ENCODE measurements at places on chromosomes 5 and 9.

- H3K4me3 ChIP-seq, result no peak overlapping the region
- H3K27ac ChIP-seq, result no peak overlapping the region
- DNase-seq, result no peak
- H3K27me3 ChIP-seq, result no peaks in the 10 kb centered on the region
- no peaks in the 10 kb centered on the region for H3K36me3 ChIP-seq
These were observed 237.4 kb upstream of the DMAC1 start for GRCh38 chr9:8036914-8037524.

DNA sequence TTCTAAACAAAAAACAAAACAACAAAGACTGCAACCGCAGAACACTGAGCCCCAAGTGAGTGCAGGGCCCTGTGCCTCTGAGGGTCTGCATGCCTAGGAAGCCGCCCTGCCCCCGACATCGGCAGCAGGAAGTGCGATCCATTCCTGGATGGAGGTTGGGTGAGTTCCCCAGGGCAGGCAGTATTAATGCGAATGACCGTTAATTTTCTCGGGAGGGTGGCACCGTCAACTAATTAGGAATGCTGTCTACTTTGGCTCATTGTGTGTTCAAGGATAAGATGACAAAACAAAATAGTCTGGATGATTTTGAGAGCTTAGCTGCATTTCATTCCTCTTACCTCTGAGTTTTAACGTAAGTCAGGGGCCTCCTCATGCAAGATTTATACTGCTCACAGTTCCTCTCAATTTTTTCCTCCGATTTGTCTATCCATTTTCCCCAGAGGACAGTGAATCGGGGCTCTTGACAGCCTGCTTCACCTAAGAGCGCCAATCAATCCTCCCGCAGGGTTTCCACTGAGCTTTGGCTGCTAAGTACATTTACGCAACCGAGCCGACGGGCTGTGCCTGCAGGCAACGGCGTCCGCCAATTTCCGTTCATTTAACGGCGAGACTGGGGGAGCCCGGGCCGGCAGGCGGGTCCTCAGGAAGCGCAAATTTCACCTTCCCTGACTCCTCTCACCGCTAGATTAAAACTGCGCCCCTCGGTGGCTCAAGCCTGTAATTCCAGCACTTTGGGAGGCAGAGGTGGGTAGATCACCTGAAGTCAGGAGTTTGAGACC lies 2.9 kb upstream of the NXNL2 start:
- H3K27ac ChIP-seq, result no peak overlapping the region
- no peaks in the 10 kb centered on the region for H3K36me3 ChIP-seq
- peak; percentile 31 for DNase-seq
- H3K27me3 ChIP-seq, result peaks cover 26% of the 10 kb centered on the region

GRCh38 chr9:98953581-98954243 lies 10.0 kb downstream of the COL15A1 start:
- no peak overlapping the region for H3K27ac ChIP-seq
- no peaks in the 10 kb centered on the region for H3K27me3 ChIP-seq
- H3K4me3 ChIP-seq, result no peak overlapping the region
- no peak for DNase-seq
- no peaks in the 10 kb centered on the region for H3K36me3 ChIP-seq
- H3K4me1 ChIP-seq, result no peaks in the 10 kb centered on the region

DNA sequence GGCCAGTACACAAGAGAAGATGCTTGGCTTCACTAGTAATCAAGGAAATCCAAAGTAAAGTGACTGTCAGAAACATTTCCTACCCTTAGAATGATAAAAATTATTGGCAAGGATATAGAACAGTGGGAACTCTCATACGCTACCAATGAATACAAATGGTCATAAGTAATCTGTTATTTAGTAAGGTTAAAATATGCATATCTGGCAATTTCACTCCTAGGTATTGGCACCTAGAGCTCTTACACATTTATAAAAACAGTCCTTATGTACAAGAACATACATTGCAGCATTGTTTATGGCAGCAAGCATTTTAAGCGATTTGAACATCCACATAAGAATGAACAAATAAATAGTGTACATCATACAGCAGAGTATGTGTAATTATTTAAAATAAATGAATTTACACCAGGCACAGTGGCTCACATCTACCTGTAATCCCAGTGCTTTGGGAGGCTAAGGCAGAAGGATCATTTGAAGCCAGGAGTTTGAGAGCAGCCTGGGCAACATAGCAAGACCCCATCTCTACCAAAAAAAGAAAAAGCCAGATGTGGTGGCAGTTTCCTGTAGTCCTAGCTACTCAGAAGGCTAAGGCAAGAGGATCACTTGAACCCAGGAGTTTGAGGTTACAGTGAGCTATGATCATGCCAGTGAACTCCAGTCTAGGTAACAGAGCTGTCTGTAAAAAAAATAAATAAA lies 93.3 kb downstream of the NIPBL start:
- no peaks in the 10 kb centered on the region for H3K27me3 ChIP-seq
- peaks cover 19% of the 10 kb centered on the region for H3K36me3 ChIP-seq
- H3K27ac ChIP-seq, result no peak overlapping the region

DNA sequence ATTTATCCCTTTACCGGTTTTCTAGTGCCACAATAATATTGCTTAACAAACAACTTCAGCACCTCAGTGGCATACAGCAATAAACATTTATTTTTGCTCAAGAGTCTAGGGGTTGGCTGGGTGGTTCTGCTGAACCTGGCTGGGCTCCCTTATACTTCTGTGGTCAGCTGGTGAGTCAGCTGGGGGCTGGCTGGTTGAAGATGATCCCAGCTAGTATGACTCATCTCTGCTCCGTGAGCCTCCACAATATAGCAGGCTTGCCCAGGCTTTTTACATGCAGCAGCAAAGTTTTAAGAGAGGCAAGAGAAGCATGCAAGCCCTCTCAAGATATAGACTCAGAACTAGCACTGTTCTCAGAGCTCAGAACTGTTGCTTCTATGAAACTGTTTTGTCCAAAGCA lies 523.5 kb upstream of the CLINT1 start:
- peaks cover 6% of the 10 kb centered on the region for H3K4me1 ChIP-seq
- H3K27me3 ChIP-seq, result no peaks in the 10 kb centered on the region
- no peaks in the 10 kb centered on the region for H3K36me3 ChIP-seq
- DNase-seq, result peak; percentile 34
- H3K4me3 ChIP-seq, result no peak overlapping the region

DNA sequence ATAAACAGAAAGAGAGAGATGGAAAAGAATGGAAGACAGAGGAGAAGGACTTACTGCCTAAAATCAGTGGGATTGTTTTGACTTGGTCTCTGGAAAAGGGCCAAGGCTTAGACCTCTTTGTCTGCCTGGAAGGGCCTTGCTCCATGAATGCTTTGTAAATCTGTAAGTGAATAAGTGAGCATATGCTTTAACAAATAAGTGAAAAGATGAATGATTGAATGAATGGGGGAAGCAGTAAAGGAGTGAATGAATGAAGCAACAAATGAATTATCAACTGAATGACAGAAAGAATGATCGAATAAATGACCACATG lies 5.5 kb downstream of the KCNIP1 start:
- H3K4me1 ChIP-seq, result no peaks in the 10 kb centered on the region
- no peak for DNase-seq
- peaks cover 25% of the 10 kb centered on the region for H3K27me3 ChIP-seq
- no peak overlapping the region for H3K27ac ChIP-seq
- H3K36me3 ChIP-seq, result no peaks in the 10 kb centered on the region

GRCh38 chr5:131664929-131665328 lies 29.9 kb upstream of the RAPGEF6 start:
- H3K27ac ChIP-seq, result no peak overlapping the region
- no peak overlapping the region for H3K4me3 ChIP-seq
- DNase-seq, result no peak
- peaks cover 79% of the 10 kb centered on the region for H3K36me3 ChIP-seq

DNA sequence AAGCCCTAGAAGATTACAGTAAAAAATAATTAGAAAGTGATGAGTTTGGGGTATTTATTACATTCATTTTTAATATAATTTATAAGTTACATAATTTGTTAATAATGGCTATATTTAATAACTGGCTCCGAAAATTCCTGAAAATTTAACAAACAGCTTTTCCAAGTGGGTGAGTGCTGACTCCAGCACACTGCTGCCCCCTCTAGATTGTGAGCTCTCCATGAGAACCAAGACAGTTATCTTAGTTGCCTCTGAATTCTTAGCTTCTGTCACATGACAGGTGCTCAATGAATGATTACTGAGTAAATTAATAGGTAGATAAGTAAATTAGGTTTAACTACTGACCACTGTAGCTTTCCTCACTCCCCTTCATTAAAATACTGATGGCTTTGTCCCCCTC lies 7.8 kb downstream of the KLHL3 start:
- no peaks in the 10 kb centered on the region for H3K36me3 ChIP-seq
- DNase-seq, result no peak
- H3K4me3 ChIP-seq, result no peak overlapping the region
- H3K27ac ChIP-seq, result no peak overlapping the region
- H3K27me3 ChIP-seq, result no peaks in the 10 kb centered on the region
- H3K4me1 ChIP-seq, result peaks cover 3% of the 10 kb centered on the region

- H3K27me3 ChIP-seq, result peaks cover 3% of the 10 kb centered on the region
- H3K4me3 ChIP-seq, result no peak within 1 kb of the TSS
- no peaks in the 10 kb centered on the region for H3K4me1 ChIP-seq
These were observed at the start of gene C7 for GRCh38 chr5:40909264-40909663. TSS of gene C7 (plus strand) at chr5:40909497. CDS start at chr5:40909611, 114 bp downstream.

GRCh38 chr5:126054577-126055347 lies 368.4 kb upstream of the GRAMD2B start:
- H3K4me1 ChIP-seq, result no peaks in the 10 kb centered on the region
- H3K27ac ChIP-seq, result no peak overlapping the region

DNA sequence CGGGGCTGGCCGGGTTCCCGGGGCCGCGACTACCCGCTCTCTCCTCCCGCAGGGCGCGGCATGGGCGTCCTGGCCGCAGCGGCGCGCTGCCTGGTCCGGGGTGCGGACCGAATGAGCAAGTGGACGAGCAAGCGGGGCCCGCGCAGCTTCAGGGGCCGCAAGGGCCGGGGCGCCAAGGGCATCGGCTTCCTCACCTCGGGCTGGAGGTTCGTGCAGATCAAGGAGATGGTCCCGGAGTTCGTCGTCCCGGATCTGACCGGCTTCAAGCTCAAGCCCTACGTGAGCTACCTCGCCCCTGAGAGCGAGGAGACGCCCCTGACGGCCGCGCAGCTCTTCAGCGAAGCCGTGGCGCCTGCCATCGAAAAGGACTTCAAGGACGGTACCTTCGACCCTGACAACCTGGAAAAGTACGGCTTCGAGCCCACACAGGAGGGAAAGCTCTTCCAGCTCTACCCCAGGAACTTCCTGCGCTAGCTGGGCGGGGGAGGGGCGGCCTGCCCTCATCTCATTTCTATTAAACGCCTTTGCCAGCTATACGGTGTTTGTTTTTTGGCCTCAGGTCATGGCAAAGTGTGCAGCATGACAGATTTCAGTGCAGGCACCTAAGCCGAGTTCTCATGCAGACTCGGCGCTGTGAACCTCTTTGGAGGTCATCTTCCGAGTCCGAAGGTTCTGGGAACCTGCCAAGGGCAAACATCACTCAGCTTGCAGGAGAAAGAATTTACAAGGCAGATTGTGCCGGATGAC lies 516 bp downstream of the MRPL41 start:
- H3K4me1 ChIP-seq, result peaks cover 2% of the 10 kb centered on the region
- H3K27me3 ChIP-seq, result no peaks in the 10 kb centered on the region
- DNase-seq, result peak; percentile 50

GRCh38 chr9:4066120-4066519 lies 233.7 kb downstream of the GLIS3 start:
- no peak for DNase-seq
- no peaks in the 10 kb centered on the region for H3K4me1 ChIP-seq
- no peak overlapping the region for H3K4me3 ChIP-seq
- no peak overlapping the region for H3K27ac ChIP-seq
- H3K27me3 ChIP-seq, result no peaks in the 10 kb centered on the region
- H3K36me3 ChIP-seq, result no peaks in the 10 kb centered on the region

- no peak overlapping the region for H3K27ac ChIP-seq
- no peaks in the 10 kb centered on the region for H3K36me3 ChIP-seq
These were observed 567.2 kb upstream of the MEF2C start for GRCh38 chr5:89450149-89450538.

GRCh38 chr5:169331292-169331852 lies 30.4 kb upstream of the SLIT3 start:
- no peaks in the 10 kb centered on the region for H3K27me3 ChIP-seq

DNA sequence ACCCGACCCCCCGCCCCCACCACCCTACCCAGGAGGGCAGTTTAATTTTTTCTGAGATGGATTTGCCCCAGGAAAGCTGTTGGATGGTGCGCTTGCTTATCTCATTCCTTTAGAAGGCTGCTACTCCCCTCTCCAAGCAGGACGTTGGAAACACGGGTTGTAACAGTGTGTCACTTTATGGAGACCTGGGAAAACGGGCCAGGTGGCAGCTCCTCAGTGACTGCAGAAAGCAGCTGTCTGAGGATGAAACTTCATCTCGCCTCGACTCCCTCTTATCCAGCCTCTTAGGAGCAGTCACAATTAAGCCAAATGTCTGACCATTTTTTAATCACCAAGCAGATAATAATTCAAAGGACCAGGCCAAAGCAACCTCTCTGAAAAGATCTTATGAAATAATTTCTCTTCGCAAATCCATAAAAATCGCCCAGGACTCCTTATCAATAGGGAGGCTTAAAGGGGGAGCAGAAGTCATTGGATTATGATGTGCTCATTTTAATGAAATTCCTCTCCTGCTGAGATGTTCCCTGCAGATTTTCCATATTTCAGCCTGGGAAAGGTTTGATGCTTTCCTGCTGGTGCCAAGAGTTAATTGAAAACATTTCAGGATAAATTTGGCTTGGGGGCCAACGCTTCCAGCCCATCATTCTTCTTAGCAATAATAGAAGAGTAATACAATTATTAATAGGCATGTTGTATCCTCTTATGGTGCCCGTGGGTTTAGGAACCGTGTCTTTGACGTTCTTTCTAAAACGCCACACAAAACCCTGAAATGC lies 26.0 kb downstream of the GAS1 start:
- no peak for DNase-seq
- no peaks in the 10 kb centered on the region for H3K36me3 ChIP-seq
- H3K4me3 ChIP-seq, result no peak overlapping the region
- H3K27ac ChIP-seq, result no peak overlapping the region

DNA sequence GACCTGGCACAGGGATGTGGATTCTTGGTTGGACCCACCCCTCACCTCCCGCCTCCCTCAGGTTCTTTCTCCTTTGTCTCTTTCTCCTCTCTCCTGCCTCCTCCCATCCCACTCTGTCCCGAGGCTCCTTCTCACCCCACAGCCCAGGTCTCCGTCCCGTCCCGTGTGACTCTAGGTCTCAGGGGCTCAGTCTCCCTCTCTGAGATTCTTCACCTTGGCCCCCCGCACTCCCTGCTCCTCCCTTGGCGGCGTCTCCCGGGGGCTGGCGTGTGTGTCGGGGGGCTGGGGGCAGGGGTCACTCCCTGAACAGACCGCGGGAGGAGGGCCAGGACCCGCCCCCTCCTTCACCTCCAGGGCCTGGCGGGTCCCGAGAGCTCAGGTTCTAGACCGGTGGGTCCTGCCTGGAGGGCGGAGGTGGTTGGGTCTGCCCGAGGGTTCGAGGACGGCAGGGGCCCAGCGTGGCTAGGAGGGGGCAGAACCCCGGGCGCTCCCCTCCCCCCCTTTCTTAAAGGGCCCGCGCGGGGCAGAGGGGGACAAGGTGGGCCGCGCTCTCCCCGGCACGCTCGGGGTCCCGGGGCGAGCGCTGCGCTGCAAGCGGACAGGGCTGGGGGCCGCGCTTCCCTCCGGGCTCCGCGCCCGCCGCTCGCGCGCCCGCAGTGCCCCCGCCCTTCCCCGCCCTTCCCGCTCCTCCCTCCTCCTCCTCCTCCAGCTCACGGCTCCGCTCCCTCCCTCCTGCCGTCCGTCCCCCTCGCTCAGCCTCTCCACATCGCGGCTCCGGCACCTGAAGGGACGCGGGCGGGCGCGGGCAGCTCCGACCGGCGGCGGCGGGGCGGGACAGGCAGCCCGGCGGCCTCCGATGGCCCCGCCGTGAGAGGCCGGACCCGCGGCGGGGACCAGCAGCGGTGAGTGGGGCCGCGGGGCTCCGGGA lies at the start of gene PSD2:
TSS of gene PSD2 (plus strand) at position 735 of the 928 bp plus-strand sequence. CDS start 13,633 bp downstream, outside the sequence.
- DNase-seq, result peak; percentile 24
- H3K4me1 ChIP-seq, result peaks cover 10% of the 10 kb centered on the region
- no peak within 1 kb of the TSS for H3K4me3 ChIP-seq
- peaks cover 36% of the 10 kb centered on the region for H3K27me3 ChIP-seq
- no peak within 1 kb of the TSS for H3K27ac ChIP-seq
